NB4 (cell line): ENCODE measurements at places on chromosomes 7 and 10.

DNA sequence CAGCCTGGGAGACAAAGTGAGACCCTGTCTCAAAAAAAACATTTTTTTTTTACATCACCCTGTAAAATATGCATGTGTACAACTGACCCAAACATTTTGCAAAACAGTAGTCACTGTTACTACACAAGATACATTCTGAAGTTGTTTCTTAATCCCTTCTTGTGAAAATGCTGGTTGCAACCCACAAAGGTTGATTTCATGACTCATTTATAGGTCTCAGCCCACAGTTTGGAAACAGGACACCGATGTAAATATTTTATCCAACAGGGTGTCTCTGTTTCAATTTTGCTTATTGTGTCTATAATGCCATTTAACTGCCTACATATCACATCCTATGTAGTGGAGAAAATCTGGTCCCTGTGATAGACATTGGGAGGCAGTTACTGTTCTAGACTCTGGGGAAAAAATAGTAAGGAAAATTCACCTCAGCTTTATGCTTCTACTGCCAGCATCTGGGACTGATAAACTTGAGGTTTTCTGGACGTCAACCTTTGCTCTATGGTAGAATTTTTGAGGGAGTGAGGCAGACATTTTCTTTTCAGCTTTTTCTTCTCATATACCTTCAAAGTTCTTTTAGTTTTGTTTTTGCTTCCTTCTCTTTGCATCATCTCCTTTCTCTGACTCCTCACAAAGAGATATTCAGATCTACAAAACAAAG is 1.6 kb upstream of the RAB19 start:
- peak; percentile 55 for DNase-seq

- DNase-seq: no peak
Measured at GRCh38 chr10:97564776-97565175, 7.8 kb upstream of the ANKRD2 start.

GRCh38 chr10:97182288-97182990 is 3.3 kb downstream of the SLIT1 start:
- no peak for DNase-seq

DNA sequence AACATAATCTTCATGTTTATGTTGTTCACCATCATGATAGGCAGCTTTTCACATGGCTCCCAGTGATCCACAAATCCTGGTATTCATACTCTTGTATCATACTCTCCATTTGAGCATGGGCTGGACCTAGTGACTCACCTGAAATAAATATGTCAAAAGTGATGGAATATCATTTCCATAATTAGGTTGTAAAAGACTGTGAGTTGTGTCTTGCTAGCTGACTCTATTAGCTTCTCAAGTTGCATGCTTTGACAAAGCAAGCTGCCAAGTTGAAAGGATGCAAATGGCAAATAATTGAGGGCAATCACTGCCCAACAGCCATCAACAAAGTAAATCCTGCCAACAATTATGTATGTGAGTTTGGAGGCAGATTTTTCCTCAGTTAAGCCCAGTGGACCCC is 300.4 kb downstream of the AHR start:
- DNase-seq: no peak

DNA sequence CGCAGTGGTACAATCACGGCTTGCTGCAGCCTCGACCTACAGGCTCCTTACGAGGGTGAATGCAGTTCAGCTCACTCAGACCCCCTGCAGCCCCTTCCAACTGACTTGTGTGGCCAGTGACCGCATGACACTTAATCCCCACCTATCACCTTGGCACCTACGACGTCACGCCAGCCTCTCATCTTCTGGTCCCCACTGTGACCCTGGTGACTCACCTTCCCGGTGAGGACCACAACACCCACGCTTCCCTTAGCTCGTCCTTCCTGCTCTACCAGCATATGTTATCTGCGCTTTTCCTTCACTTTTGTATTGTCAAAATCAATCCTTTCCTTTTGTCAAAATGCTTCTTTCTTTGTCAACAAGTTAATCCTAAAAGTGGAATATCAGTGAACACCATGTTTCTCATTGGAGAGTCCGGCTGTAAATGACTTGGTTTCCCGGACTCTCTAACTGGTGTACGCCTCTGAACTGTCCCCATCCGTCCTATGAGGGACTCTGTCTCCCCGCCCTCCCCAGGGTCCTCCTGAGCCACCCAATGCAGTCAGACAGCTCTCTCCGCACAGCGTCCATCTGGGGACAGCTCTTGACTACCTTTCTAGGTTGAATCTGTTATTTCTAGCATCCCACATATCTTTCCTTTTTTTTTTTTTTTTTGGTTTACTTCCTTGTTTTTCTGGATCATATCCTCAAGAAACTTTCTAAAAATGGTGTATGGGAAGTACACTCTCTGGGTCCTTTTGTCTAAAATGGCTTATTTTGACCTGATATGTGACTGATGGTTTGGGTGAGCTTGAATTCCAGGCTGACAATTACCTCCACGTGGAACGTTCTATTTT is 37.3 kb downstream of the CFAP46 start:
- no peak for DNase-seq

- DNase-seq: peak; percentile 23
Measured at GRCh38 chr10:47071891-47072290, 160.7 kb downstream of the PTPN20 start.

DNA sequence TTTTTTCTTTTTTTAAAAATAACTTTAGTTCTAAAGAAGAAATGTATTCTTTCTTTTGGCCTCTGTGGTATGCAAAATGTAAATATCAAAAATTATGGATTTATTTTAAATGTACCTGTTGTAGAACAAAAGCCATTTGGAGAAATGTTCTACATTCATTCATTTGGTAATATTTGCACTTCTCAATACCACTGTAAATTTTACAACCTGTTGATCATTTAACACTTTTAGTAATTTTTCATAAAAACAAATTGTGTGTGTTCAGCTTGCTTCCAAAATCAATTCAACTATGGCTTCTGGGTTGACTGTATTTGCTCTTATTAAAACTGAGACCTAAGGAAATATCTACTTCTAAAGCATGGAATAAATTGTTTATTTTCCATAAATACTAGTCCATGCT is 2.3 kb upstream of the IGF2BP3 start:
- no peak for DNase-seq

DNA sequence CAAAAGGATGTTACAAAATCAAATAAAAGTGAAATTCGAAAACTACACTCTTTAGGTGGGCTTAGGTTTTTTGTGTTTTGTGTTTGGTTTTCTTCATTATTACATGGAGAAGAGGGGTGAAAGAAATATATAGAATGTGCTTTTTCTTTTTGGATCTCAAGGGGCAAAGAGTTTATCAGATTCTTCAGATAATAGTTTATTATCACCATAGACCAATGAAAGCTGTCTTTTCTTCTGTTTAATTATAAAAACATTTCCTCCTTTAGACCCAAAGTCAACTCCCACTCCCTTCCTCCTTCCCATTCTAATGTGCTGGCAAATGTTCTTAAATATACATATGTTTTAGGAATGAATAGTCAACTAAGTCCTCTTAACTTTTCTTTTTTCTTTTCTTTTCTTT is 167.6 kb downstream of the AKR1D1 start:
- no peak for DNase-seq

- peak; percentile 16 for DNase-seq
Measured at GRCh38 chr10:96584035-96584434, 2.8 kb downstream of the TM9SF3 start.

GRCh38 chr7:143419880-143420279 is 11.2 kb upstream of the EPHA1 start:
- DNase-seq: no peak

- no peak for DNase-seq
Measured at GRCh38 chr10:122273966-122274545, 3.0 kb downstream of the BTBD16 start.

GRCh38 chr10:21976280-21976679 is 27.2 kb downstream of the DNAJC1 start:
- DNase-seq: no peak

DNA sequence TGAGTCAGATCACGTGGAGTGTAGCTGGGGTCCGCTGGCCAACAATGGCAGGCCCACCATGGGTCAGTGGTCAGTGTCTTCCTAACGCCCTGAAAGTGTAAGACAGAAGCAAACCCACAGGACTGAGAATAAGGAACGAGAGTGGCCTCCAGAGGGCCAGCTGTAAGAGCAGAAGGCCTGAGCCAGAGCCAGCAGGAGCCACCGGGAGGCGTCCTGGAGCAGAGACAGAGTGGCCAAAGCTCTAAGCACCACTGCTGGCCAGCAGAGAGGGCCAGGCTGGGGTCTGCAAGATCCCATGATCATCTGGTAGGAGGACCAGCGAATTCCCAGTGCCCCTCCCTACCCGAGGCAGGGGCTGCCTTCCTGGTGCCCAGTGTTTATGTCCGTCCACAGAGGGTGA is 9.2 kb downstream of the CCDC201 start:
- DNase-seq: peak; percentile 16

GRCh38 chr10:44995914-44996669 is 4.6 kb upstream of the ZNF22 start:
- DNase-seq: peak; percentile 59

DNA sequence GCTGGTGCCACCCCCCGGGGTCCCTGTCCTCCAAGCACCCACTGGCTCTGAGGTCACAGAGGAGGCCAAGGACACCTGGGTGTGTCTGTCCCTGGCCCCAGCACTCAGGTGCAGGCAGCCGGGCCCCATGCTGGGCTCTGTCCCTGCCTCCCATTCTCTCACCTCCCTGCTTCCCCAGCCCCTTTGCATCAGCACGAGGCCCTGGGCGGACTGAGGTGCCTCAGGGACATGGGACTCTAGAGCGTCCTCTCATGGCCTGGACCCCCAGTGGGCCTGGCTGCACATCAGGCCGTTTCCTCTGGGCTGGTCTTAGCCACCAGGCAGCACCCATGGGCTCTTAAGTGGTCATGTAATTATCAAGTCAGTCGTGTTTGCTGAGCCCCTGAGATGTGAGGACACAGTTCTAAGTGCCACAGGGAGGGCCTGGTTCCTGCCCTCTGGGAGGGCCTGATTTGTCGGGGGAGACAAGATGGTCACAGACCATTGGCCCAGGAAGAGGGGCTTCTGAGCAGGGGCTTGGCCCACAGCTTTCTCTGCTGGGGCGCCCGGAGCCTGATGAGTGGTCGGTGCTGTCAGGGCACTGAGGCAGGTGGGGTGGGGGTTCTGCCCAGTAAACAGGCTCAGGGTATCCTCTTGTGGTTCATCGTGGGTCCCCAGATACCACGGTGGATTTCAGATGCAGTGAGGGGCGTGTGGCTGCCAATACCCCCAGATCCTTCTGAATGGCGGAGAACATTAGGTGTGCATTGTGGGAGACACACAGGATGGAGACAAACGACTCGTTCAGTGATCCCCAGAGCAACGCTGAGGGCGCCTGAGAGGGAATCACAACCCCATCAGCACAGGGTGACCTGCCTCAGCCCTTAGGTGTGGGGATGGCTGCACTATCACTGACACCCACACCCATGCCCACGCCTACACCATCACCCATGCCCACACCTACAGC is 152.5 kb downstream of the WDR37 start:
- no peak for DNase-seq

DNA sequence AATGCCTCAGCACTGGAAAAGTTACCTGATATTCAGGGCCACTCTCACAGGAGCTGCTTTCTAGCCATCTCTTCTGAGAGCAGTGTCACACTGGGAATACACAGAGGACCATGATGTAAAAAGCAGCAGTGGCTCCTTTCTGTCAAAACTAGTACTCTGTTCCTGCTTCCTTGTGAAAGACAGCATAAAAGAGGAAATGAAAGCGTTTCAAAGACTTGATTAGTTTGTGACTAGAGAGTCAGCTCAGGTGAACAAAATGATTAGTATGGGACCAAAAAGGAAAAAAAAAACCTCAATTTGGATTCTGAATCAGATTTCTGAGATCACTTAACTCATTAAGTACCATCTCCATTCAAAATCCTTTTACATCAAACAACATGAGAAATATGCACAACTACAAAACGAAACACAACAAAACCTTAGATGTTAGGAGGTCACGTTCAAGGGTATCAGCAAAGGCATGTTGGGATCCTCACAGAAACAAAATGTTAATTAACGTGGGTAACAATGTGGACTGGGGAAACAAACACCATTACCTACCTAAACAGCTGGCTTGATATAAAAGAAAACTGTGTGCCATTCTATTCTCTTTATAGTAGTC is 103.7 kb downstream of the MACC1 start:
- DNase-seq: peak; percentile 49
